ENCODE measurements at places on chromosomes 5 and 9.
A peak's percentile ranks its signal among the peaks of the same experiment; 100 is the strongest.

DNA sequence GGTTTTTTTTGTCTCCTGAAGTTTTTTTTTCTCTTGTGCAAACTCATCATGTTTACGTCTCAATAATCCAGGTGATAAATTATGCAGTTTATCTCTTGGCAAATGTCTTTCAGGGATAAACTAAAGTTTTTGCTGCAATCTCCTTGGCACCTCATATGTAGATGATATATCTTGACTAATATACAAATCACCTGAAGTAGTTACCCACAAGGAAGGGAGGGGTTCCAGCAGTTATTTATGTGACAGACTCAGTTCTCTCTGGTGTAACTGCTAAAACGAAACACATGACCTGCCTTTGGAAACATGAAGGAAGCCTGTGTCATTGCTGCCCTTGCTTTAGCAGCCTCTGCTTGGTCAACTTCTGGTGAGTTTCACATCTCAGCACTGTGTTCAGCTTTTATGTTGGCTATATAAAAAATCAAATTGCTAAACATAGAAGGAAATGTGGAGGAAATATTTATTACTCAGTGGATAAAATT, 39.3 kb upstream of the KIAA1958 start:
- no peak overlapping the region for H3K4me3 ChIP-seq
- H3K36me3 ChIP-seq = peaks cover 10% of the 10 kb centered on the region
- H3K27me3 ChIP-seq = no peaks in the 10 kb centered on the region
- peaks cover 10% of the 10 kb centered on the region for H3K4me1 ChIP-seq
- no peak for DNase-seq

- H3K27ac ChIP-seq = peak overlapping the region; percentile 67
- no peak for DNase-seq
- H3K4me1 ChIP-seq = peaks cover 53% of the 10 kb centered on the region
- H3K4me3 ChIP-seq = no peak overlapping the region
These were observed 4.5 kb upstream of the DBN1 start for GRCh38 chr5:177477701-177478477.

- no peak overlapping the region for H3K27ac ChIP-seq
- peaks cover 41% of the 10 kb centered on the region for H3K27me3 ChIP-seq
- H3K36me3 ChIP-seq = no peaks in the 10 kb centered on the region
- no peak for DNase-seq
These were observed 107.7 kb downstream of the GDA start for GRCh38 chr9:72256931-72257330.

DNA sequence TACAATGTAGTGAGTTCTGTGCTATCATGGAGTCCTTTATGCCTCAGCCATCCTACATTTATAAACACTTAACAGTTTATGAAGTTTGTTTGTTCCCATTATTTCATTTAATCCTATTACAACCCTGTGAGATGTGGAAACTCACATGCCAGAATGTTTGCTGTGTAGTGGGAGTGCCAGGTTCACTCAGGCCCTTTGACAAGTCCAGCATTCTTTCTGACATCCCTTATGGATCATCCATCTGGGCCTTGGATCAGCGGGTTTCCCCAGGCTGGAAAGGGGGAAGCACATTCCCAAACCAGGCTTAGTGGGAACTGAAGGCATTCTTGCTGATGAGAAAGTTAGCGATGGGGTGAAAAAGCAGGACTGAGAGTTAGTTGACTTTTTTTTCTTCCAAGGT, 128.1 kb upstream of the OTULINL start:
- no peak overlapping the region for H3K4me3 ChIP-seq
- no peak for DNase-seq
- peak overlapping the region; percentile 57 for H3K27ac ChIP-seq
- H3K36me3 ChIP-seq = peaks cover 10% of the 10 kb centered on the region
- H3K27me3 ChIP-seq = no peaks in the 10 kb centered on the region

DNA sequence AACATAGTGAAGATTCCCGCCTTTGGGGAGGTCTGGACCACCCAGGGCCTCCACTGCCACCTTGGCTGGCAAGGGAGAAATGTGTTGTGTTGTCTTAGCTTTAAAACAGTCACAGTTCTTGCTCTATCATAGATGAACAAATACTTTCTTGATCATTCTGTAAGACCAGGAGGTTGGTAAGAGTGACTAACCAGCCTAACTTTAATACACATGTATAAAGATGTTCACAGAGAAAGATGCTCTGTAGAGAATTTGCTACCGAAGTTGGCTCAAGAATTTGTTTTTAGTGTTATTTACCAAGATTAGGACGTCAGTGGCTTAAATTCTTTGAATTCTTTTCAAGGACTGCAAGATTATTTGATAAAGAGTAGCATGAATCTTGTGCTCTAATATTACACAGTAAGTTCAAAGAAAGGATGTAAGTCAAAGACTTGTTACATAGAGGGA, 28.4 kb downstream of the GLRX start:
- H3K27ac ChIP-seq = no peak overlapping the region
- peaks cover 43% of the 10 kb centered on the region for H3K36me3 ChIP-seq
- H3K4me3 ChIP-seq = no peak overlapping the region
- H3K27me3 ChIP-seq = no peaks in the 10 kb centered on the region

GRCh38 chr5:148988328-148988727, 74.5 kb downstream of the SH3TC2 start:
- no peak overlapping the region for H3K4me3 ChIP-seq
- H3K4me1 ChIP-seq = peaks cover 7% of the 10 kb centered on the region
- H3K27ac ChIP-seq = no peak overlapping the region
- no peak for DNase-seq
- no peaks in the 10 kb centered on the region for H3K27me3 ChIP-seq
- H3K36me3 ChIP-seq = no peaks in the 10 kb centered on the region

GRCh38 chr9:83992901-83993300, 12.3 kb downstream of the RMI1 start:
- no peaks in the 10 kb centered on the region for H3K27me3 ChIP-seq
- no peaks in the 10 kb centered on the region for H3K4me1 ChIP-seq
- no peak for DNase-seq
- H3K36me3 ChIP-seq = peaks cover 7% of the 10 kb centered on the region

- no peaks in the 10 kb centered on the region for H3K36me3 ChIP-seq
- peak; percentile 79 for DNase-seq
- H3K4me1 ChIP-seq = no peaks in the 10 kb centered on the region
- no peak within 1 kb of the TSS for H3K27ac ChIP-seq
These were observed at the start of gene NSG2 for GRCh38 chr5:174045470-174046025. TSS of gene NSG2 (plus strand) at chr5:174045706. CDS start at chr5:174046756, 1,050 bp downstream.

GRCh38 chr5:35016174-35017051, 31.3 kb downstream of the AGXT2 start:
- no peaks in the 10 kb centered on the region for H3K36me3 ChIP-seq
- no peak overlapping the region for H3K4me3 ChIP-seq
- H3K27me3 ChIP-seq = peaks cover 23% of the 10 kb centered on the region
- no peak for DNase-seq
- H3K27ac ChIP-seq = no peak overlapping the region
- peaks cover 13% of the 10 kb centered on the region for H3K4me1 ChIP-seq

GRCh38 chr5:148996270-148996669, 66.6 kb downstream of the SH3TC2 start:
- H3K27ac ChIP-seq = no peak overlapping the region
- H3K27me3 ChIP-seq = no peaks in the 10 kb centered on the region

DNA sequence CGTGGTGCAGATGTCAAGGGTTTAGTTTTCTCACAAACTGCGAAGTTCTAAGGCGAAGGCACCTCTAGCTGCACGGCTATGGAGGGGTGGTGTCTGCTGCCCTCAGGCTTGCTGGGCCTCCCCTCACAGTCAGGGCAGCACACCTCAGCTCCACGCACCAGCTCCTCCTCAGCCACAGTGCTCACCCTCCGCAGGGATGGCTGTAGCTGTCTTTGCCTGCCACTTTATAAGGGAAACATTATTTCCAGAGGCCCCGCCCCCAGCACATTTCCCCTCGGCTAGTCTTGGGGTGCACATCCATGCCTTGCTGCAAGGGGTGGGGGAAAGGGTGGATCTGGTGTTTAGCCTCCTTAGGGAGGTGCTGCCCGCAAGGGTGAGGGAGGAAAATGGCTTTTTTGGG, 154.6 kb downstream of the TRIO start:
- peaks cover 60% of the 10 kb centered on the region for H3K4me1 ChIP-seq
- peak overlapping the region; percentile 78 for H3K27ac ChIP-seq
- no peaks in the 10 kb centered on the region for H3K27me3 ChIP-seq
- H3K36me3 ChIP-seq = peaks cover 20% of the 10 kb centered on the region

- H3K4me3 ChIP-seq = no peak overlapping the region
- no peaks in the 10 kb centered on the region for H3K4me1 ChIP-seq
- DNase-seq = no peak
- no peaks in the 10 kb centered on the region for H3K27me3 ChIP-seq
- no peaks in the 10 kb centered on the region for H3K36me3 ChIP-seq
These were observed 146.9 kb downstream of the KIAA0825 start for GRCh38 chr5:94471521-94471920.

DNA sequence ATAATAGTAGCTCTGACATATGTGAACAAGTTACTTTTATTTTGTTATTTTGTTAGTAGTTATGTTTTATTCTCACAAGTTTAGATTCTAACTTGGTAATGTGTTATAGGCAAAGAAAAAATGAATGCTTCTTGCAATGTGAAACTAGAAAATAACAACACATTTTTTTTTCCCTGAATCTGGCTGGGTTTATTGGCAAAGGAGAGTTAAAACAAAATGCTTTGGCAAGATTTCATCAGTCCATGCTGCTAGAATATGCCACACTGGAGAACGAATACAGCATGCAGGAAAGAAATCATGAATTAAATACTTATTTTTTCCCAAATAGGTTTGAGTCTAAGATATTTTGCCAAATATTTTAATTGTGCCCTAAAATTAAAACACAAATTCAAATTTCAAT, 1048.1 kb upstream of the ACO1 start:
- no peaks in the 10 kb centered on the region for H3K36me3 ChIP-seq
- no peak overlapping the region for H3K4me3 ChIP-seq
- H3K4me1 ChIP-seq = peaks cover 21% of the 10 kb centered on the region
- peak overlapping the region; percentile 70 for H3K27ac ChIP-seq
- DNase-seq = no peak
- no peaks in the 10 kb centered on the region for H3K27me3 ChIP-seq

GRCh38 chr5:7925961-7926695, 57.2 kb downstream of the MTRR start:
- no peaks in the 10 kb centered on the region for H3K36me3 ChIP-seq
- peaks cover 37% of the 10 kb centered on the region for H3K27me3 ChIP-seq
- no peak for DNase-seq

GRCh38 chr9:7121055-7121454, 363.3 kb downstream of the KDM4C start:
- H3K36me3 ChIP-seq = no peaks in the 10 kb centered on the region
- H3K4me1 ChIP-seq = no peaks in the 10 kb centered on the region
- no peak for DNase-seq
- no peaks in the 10 kb centered on the region for H3K27me3 ChIP-seq

- H3K36me3 ChIP-seq = no peaks in the 10 kb centered on the region
- DNase-seq = no peak
- H3K4me1 ChIP-seq = peaks cover 13% of the 10 kb centered on the region
- no peak overlapping the region for H3K27ac ChIP-seq
- H3K27me3 ChIP-seq = no peaks in the 10 kb centered on the region
These were observed 283.8 kb downstream of the CD180 start for GRCh38 chr5:66912787-66913186.

- H3K4me3 ChIP-seq = no peak overlapping the region
- H3K27ac ChIP-seq = no peak overlapping the region
- no peak for DNase-seq
- H3K4me1 ChIP-seq = peaks cover 35% of the 10 kb centered on the region
- no peaks in the 10 kb centered on the region for H3K36me3 ChIP-seq
- H3K27me3 ChIP-seq = no peaks in the 10 kb centered on the region
These were observed 21.7 kb upstream of the C5orf47 start for GRCh38 chr5:173967241-173967640.

GRCh38 chr9:87112656-87113055, 165.3 kb upstream of the GAS1 start:
- no peaks in the 10 kb centered on the region for H3K27me3 ChIP-seq
- no peaks in the 10 kb centered on the region for H3K36me3 ChIP-seq
- H3K27ac ChIP-seq = no peak overlapping the region
- H3K4me3 ChIP-seq = no peak overlapping the region
- DNase-seq = no peak
- H3K4me1 ChIP-seq = peaks cover 42% of the 10 kb centered on the region

GRCh38 chr5:119343766-119344165, 12.1 kb upstream of the TNFAIP8 start:
- H3K27ac ChIP-seq = no peak overlapping the region
- DNase-seq = no peak
- H3K4me1 ChIP-seq = peaks cover 36% of the 10 kb centered on the region
- H3K4me3 ChIP-seq = no peak overlapping the region
- no peaks in the 10 kb centered on the region for H3K36me3 ChIP-seq

GRCh38 chr5:103582364-103582763, 19.8 kb upstream of the NUDT12 start:
- no peak overlapping the region for H3K27ac ChIP-seq
- no peaks in the 10 kb centered on the region for H3K36me3 ChIP-seq
- H3K27me3 ChIP-seq = no peaks in the 10 kb centered on the region
- no peak for DNase-seq

DNA sequence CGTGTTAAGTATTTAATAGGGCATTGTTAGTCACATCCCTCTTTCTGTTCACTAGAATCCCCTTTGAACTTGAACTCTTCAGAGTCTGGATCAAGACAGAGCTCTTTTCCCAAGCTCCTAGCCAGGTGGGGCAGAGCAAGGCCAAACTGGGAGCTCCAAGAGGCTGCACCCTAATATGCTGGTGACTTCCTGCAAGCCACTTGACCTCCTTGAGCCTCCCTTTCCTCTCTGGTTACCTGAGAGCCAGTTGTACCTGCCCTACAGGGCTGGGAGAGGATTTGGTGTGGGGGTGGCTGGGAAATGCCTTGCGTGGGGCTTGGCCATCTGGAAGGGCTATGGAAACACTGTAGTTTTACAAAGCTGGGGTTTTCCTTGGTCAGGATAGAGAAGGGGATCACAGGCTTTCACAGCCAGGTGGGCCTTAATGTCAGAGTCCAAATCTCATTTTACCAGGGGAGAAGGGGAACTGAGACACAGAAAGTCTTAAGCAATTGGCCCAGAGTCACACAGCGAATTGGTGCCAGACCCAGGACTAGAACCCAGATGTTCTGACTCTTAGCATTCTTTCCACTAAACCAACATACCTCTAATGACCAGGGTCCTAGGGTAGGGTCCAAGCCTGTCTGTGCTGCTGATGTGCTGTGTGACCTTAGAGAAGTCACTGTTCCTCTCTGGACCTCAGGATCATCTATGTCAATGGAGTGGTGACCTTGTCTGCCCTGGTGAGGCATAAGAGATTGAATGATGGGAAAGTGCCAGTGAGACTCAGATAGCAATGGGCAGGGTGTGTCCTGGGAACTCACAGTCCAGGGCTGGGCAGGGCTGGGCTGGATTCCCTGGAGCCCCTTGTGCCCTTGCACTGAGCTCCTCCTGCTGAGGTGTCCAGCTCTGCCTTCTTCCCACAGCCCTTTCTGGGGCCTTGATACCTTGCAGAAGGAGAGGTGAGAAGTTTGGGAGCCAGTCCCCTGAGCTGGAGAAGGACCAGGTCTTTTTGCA, 35.8 kb downstream of the GSN start:
- peaks cover 96% of the 10 kb centered on the region for H3K4me1 ChIP-seq
- peak overlapping the region; percentile 72 for H3K4me3 ChIP-seq
- no peak for DNase-seq
- peaks cover 71% of the 10 kb centered on the region for H3K36me3 ChIP-seq
- H3K27me3 ChIP-seq = no peaks in the 10 kb centered on the region
